Dorsolateral prefrontal cortex (tissue), 122 donors: ENCODE measurements at places on chromosomes 16 and 17. TPM values are rescaled to one million over a fixed set of nuclear protein-coding genes. Genes with fewer than 3 reads are reported as not detected.

ZMYND15 gene
- 1.1 TPM for total RNA-seq

TMEM238L gene
- not detected for total RNA-seq

MMD gene
- total RNA-seq, result 48.5 TPM

GLP2R gene
- total RNA-seq, result 2.8 TPM

FOXL1 gene
- total RNA-seq, result 1.2 TPM

GLG1 gene
- total RNA-seq, result 140 TPM

NPB gene
- 3.0 TPM for total RNA-seq

NSF gene
- 446 TPM for total RNA-seq

KRTAP3-2 gene
- not detected for total RNA-seq

CDH5 gene
- total RNA-seq, result 24.4 TPM

TMEM204 gene
- 7.5 TPM for total RNA-seq

NOG gene
- total RNA-seq, result 1.7 TPM
